Osteocyte (in vitro differentiated cells): ENCODE measurements at places on chromosomes 7 and 10. TPM values are rescaled to one million over a fixed set of nuclear protein-coding genes. Genes with fewer than 3 reads are reported as not detected.

DNA sequence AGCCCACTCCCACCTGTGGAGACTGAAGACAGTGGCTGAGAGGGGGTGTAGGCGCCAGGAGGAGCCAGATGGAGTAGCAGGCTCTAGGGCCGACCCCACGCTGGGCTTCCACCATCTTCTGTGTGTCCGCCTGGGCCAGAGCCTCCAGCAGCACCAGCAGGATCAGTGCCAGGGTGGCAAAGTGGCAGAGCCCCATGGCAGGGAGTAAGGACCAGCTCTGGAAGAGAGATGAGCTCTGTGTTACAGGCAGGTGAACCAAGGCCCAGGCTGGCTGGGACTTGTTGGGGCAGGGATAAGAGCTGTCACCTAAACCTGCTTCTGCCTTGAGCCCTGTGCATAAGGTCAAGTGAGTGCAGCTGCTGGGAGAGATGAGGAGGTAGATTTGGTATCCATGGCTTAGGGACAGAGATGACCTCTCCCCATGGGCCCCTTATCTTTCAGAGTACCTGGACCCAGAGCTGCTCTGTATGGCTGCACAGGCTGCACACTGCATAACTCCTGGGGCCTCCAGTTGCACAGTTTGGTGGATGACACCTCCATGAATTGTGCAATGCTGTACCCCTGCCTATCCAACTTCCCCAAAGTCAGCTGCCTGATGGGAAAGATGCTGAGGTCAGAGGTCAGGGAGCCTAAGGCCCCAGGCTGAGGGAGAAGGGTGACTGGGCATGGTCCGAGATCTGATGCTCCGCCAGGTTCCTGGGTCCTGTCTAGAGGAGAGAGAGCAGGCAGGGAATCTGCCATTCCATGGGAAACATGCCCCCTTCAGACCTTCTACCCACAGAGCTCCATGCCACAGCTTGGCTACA lies 7.4 kb upstream of the SAMD8 start:
- H3K4me1 ChIP-seq: peaks cover 7% of the 10 kb centered on the region
- H3K27ac ChIP-seq: no peak overlapping the region
- no peak overlapping the region for H3K4me3 ChIP-seq
- H3K36me3 ChIP-seq: no peaks in the 10 kb centered on the region

DNA sequence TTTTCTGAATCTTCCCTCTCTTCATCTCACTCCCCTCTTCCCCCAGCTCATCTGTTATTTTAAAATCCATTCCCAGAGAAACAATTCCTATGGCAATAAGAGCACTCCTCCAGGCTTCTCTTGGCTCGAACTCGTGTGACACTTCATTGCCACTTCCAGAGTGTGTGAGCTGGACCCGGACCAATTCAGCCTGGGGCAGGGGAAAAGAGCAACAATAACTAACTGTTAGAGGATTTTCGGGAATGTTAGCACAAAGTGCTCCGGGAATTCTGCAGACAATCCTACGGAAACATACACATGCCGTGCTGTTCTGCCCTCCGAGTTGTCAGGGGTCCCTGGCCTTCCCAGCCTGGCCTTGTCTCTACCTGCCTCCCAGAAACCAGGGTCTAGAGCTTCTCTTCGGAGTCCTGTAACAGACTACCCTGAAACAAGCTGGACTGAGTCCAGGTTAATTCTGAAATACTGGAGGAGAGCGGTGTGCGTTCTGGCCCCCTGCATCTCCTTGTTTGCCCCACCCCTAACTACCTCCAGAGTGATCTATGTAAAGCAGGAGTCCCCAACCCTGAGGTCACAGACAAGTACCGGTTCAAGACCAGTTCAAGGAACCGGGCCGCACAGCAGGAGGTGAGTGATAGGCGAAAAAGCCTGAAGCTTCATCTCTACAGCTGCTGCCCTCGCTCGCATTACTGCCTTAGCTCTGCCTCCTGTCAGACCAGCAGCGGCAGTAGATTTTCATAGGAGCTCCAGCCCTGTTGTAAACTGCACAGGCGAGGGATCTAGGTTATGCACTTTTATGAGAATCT lies 11.3 kb downstream of the COL26A1 start:
- H3K4me1 ChIP-seq: peaks cover 68% of the 10 kb centered on the region
- H3K4me3 ChIP-seq: peak overlapping the region; percentile 55
- peak overlapping the region; percentile 92 for H3K27ac ChIP-seq
- H3K27me3 ChIP-seq: no peaks in the 10 kb centered on the region
- DNase-seq: peak; percentile 86

DNA sequence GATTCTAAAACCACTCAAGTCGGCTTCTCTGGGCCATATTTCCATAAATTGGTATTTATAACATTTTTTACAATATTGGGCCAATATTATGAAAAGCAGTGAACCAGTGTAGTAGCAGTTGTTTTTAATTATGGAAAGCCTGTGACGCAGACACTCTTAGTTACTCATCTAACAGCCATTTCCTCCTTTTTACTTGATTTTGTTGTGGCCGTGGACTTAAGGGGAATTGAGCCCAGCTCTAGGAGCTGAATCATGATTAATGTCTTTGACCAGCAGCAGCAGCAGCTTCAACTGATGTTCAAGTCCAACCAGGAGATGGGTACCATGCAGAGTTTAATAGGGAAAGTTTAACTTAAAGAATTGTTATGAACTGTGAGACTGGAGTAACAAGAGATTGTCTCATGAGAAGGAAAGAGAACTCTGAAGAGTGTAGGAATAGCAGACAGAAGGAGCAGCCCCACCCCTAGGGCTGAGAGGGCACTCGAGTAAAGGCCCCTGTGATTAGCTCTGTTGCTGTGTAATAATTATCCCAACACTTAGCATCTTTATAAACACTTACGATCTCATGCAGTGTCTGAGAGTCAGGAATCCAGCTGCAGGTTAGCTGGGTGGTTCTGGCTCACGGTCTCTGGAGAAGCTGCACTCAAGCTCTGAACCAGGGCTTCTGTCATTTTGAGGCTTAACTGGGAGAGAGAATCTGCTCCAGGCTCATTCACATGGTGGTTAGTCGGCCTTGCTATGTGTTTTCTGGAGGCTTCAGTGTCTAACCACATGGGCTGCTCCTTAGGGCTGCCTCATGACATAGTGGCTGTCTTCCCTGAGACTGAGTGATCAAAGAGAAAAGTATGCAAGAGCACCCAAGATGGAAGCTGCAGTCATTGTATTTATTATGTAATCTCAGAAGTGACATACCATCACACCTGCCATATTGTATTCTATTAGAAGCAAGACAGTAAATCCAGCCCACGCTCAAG lies 4.6 kb downstream of the LANCL2 start:
- no peak overlapping the region for H3K4me3 ChIP-seq
- H3K27ac ChIP-seq: no peak overlapping the region
- H3K4me1 ChIP-seq: peaks cover 5% of the 10 kb centered on the region

DNA sequence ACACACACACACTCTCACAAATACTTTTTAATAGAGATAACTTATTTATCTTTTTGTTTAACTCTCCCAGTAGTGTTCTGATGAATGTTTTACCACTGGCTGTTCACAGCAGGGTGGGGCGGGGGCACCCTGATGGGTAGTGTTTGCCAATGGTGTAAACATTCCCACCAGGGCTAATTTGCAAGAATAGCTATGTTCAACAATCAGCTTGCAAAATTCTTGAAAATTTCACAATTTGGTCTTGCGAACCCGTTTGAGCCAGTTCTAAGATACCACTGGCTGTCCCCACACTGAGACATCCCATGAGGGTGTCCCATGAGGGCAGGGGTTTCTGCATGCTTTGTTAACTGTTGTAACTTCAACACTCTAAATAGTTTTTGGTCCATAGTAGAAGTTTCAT lies 348.5 kb downstream of the CXCL12 start:
- no peak for DNase-seq
- H3K4me1 ChIP-seq: peaks cover 19% of the 10 kb centered on the region
- H3K27ac ChIP-seq: no peak overlapping the region
- no peaks in the 10 kb centered on the region for H3K36me3 ChIP-seq

DNA sequence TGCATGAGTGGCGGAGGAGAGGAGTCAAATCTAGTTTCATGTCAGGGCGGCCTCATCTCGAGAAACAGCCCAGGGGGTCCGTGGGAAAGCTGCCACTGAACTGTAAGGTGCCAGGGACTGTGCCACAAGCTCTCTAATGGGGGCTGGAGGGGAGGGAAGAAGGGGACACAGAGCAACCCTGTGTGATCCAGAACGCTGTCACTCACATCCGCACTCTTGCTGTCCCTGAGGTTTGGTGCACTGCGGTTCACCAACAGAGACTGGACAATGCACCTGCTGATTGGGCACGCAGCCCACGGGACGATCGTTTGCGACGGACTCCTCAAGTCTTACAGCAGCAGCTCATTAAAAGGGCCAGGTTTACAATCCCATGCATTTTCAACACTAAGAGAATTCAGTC lies 47.7 kb downstream of the AMZ1 start:
- no peak overlapping the region for H3K4me3 ChIP-seq
- H3K27ac ChIP-seq: no peak overlapping the region
- H3K36me3 ChIP-seq: peaks cover 22% of the 10 kb centered on the region
- H3K27me3 ChIP-seq: no peaks in the 10 kb centered on the region

DNA sequence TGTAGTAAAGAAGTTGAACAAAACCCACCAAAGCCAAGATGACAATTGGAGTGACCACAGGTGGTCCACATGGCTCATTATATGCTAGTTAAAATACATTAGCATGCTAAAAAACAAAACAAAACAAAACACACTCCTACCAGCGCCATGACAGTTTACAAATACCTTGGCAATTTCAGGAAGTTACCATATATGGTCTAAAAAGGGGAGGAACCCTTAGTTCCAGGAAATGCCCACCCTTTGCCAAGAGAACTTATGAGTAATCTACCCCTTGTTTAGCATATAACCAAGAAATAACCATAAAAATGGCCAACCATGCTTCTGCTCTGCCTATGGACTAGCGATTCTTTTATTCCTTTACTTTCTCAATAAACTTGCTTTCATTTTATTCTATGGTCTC lies 979.1 kb upstream of the POT1 start:
- H3K36me3 ChIP-seq: no peaks in the 10 kb centered on the region
- no peaks in the 10 kb centered on the region for H3K4me1 ChIP-seq
- H3K27me3 ChIP-seq: no peaks in the 10 kb centered on the region
- no peak overlapping the region for H3K27ac ChIP-seq
- no peak for DNase-seq

DNA sequence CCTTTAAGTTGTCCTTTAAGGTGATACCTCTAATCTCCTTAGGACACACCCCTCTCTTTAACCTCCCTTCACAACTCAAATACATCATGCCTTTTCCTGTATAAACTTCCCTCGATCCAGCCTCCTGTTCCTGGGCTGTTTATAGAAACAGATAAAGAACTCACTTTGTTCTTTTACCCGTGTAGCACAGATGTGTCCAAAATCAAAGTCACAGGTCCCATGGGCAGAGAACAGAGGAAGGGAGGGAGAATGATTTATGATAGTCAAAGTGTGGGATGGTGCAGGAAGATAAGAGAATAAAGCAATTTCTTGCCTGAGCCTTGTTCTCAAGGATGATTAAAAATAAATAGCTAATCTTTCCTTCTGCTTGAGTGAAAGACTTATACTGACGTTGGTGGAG lies 50.3 kb upstream of the CABCOCO1 start:
- H3K4me3 ChIP-seq: no peak overlapping the region
- peaks cover 40% of the 10 kb centered on the region for H3K4me1 ChIP-seq
- DNase-seq: no peak
- no peak overlapping the region for H3K27ac ChIP-seq
- no peaks in the 10 kb centered on the region for H3K27me3 ChIP-seq

DNA sequence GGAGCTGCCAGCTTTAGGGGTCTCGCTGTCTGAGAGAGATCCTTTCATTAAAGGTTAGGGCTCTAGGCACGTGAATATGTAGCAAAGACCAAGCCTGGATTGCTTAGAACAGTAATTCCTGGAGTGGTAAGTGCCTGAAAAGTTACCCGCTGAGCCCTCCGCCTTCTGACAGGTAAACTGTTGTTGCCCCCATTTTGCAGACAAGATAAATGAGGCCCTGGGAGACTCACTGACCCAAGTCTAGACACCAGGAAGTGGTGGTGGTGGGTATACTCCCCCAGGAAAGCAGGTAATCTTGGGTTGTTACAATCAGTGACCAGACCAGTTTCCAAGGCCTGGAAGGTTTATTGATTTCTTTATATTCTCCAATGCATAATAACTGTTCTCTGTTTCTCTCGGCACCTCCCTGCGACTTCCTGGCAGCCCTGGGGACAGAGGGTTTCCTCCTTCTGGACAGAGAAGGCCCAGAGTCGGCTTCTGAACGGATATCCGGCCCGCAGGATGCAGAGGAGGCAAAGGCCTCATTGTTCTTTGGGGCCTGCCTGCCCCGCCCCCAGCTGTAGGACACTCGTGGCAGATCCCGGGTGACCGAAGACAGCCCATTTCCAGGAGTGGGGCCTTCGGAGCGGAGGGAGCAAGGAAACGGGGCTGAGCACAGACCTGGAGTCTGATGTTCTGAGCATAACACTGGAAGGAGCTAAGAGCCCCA lies 1.3 kb upstream of the GRK5 start:
- H3K36me3 ChIP-seq: no peaks in the 10 kb centered on the region
- peak overlapping the region; percentile 89 for H3K27ac ChIP-seq
- H3K4me1 ChIP-seq: peaks cover 27% of the 10 kb centered on the region
- no peak for DNase-seq

DNA sequence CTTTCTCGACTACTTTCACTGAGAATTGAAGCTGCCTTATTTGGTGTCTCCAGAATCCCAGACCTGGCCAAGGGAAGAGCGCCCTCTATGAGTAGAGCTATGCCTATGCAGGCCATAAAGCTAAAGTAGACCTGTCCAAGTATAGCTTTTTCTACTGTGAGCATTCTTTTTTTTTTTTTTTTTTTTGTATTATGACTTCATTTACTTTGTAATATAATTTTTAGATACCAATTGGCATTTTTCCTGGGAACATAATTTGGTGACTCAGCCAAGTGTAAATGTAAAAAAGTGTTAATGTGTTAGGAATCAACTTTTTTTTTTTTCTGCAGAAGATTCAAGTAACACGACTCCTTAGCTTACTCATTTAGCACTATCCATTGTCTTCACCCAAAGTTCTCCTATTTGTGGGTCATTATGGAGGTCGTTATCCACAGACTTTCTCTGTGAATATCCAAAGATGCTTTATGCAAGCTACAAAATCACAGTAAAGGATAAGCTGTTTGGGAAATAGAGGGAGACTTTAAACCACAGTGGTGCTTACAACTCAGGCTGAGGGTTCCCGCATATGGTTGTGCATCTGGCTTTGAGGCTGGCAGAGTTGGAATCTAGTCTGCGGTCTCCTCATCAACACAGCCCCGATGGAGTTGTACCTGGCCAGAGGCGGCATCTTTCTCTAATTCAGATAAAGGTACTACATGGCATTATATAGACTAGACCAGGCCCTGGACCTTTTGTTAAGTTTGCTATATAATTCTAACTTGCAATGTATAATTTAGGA lies 1040.2 kb upstream of the SORCS1 start:
- DNase-seq: no peak
- no peak overlapping the region for H3K4me3 ChIP-seq
- H3K27me3 ChIP-seq: no peaks in the 10 kb centered on the region
- no peaks in the 10 kb centered on the region for H3K4me1 ChIP-seq

- no peaks in the 10 kb centered on the region for H3K27me3 ChIP-seq
- no peak overlapping the region for H3K4me3 ChIP-seq
- peaks cover 2% of the 10 kb centered on the region for H3K4me1 ChIP-seq
Measured at GRCh38 chr7:24949884-24950283, 30.1 kb downstream of the OSBPL3 start.

The AKR1D1 gene
- not detected in 2 replicates for total RNA-seq

The CYP2C8 gene
- total RNA-seq: not detected in 2 replicates

The AMZ1 gene
- total RNA-seq: 5.8 and 6.6 TPM in 2 replicates

The RBP3 gene
- total RNA-seq: not detected in 2 replicates
